Ureter (tissue), 1 donor: ENCODE measurements at places on chromosomes 1 and 21. TPM values are rescaled to one million over a fixed set of nuclear protein-coding genes. Genes with fewer than 3 reads are reported as not detected.

DNA sequence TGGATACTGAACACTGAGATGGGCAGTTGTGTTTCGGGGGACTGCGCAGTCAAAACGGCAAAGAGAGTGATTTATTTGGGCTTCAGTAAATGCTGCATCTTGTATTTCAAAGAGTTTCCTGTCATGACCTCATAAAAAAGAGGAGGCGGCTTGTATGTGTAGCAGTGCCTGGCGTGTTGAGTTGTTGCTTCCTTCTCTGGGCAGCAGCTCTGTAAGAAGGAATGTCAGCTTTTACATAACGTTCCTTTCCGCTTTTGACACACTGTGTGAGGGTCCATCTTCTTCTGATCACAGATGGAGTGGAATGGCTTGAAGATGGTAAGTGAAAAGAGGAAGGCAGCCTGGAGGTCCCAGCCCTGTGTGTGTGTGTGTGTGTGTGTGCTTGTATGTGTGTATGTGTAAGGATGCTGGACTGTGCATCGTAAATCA, 941 bp downstream of the ELAVL4 start:
- no peak for DNase-seq

GRCh38 chr1:234780112-234780511, 170.1 kb upstream of the IRF2BP2 start:
- DNase-seq = no peak

DNA sequence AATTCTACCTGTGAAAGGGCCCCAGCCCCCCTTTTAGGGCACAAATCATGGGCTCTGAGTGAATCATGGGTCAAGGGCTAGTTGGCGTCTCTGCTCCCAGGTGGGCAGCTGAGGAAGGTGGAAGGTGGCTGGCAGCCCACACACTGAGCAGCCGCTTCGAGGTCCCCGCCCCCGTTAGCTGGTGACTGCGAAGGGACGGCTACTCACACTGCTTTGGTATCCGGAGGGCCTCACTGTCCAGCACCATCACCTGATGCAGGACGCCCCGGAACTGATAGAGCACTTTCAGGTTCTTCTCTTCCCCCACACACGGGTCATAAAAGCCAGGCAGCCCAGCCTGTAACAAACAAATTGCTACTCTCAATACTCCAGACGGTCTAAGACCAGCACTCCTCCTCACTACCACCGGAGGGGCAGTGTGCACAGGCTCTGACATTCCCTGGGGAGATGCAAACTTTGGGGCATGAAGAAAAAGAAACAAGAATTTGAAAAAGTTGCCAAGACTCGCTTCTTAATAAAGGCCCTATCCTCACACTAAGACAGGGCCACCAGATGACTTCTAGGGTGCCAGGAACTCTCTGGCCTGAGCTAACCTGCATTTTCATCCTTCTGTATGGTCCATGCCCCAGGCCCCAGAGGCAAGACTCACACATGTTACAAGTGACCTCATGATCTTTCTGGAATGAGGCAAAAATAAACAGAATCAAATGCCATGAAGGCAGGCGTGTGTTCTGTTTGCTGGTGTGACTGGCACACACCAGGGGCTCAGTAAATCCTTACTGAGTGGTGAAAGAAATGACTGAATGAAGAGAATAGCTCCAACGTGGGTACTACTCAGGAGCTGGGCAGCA, 11.5 kb downstream of the THAP3 start:
- DNase-seq = no peak

Gene OR2T29
- not detected for total RNA-seq

- DNase-seq = no peak
Observed at GRCh38 chr21:35189077-35189863, 140.2 kb upstream of the RUNX1 start.

- DNase-seq = no peak
Observed at GRCh38 chr1:24207709-24208108, 20.6 kb upstream of the IFNLR1 start.

DNA sequence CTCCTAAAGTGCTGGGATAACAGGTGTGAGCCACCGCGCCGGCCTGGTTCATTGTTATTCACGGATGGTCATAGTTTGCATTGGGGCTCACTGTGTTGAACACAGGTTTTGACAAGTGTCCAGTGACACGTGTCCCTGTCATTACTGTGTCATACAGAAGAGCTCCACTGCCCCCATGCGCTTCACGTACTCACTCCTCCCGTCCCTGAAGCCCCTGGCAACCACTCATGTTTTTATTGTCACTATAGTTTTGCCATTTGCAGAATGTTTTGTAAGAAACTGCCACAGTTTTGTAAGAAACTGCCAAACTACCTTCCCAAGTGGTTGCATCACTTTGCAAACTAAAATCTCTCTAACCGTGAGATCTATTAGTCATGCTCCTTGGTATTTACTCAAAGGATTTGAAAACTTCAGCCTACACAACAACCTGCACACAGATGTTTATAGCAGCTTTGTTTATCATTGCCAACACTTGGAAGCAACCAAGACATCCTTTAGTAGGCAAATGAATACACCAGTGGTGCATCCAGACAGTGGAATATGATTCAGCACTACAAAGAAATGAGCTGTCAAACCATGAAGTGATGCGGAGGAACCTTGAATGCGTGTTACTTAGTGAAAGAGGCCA, 163.2 kb upstream of the COL6A1 start:
- peak; percentile 34 for DNase-seq
